NCI-H2227 treated with DMSO at 0.1 percent for 48 hours (cell line): ENCODE measurements at places on chromosomes 13 and 19.

- DNase-seq = no peak
Observed at GRCh38 chr13:50286324-50286723, 271.1 kb downstream of the KCNRG start.

DNA sequence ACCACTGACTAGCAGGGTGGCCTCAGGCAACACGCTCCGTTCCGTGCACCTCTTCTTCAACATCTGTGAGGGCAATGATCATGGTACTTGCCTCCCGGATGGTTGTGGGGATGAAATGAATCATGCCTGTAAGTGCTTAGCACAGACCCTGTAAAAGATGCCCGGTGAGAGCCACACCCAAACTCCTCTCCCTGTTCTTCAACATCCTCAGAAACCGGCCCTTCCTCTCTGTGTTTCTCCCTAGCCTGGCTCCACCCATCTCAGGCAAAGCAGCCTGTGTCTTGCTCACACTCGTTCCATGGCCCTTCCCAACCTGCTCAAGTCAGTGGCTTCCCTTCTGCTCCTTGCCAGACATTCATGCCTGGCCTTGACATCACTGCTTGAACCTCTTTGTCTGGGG is 5.8 kb upstream of the DMKN start:
- no peak for DNase-seq

DNA sequence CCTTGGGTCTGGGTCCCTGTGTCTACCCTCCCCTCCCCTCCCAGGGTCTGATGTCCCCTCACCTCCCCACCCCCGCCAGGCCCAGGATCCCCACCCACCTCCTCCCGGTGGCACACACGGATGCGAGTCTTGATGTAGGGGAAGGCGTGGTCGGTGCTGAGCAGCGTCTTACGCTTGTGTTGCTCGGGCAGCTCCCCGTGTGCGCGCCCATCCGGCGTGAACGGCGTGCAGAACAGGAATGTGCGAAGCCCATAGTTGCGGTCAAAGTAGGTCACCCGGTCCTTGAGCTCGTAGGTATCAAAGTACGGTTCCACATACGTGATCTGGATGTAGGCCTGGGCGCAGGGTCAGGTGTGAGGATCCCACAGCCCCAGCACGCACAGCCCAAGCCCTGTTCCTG is 4.4 kb upstream of the KANK2 start:
- no peak for DNase-seq

GRCh38 chr19:35398570-35398969 is 27.7 kb downstream of the GPR42 start:
- DNase-seq = no peak

- DNase-seq = no peak
Observed at GRCh38 chr13:101763191-101763590, 310.7 kb downstream of the ITGBL1 start.

DNA sequence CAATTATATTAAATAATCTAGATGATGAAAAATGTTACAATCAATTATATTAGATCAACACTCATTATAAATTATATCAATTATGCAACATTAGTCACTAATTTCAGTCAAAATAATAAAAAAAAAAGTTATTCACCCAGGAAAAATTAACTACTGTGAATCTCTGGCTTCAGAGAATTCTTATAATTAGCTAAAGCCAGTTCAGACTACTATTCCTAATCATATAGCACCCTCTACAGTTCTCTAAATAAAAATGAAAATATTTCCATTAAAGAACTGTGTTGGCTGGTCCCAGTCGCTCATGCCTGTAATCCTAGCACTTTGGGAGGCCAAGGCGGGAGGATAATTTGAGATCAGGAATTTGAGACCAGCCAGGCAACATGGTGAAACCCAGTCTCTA is 33.0 kb downstream of the XPO4 start:
- DNase-seq = peak; percentile 1

GRCh38 chr13:59483501-59484145 is 680.1 kb downstream of the DIAPH3 start:
- DNase-seq = no peak

DNA sequence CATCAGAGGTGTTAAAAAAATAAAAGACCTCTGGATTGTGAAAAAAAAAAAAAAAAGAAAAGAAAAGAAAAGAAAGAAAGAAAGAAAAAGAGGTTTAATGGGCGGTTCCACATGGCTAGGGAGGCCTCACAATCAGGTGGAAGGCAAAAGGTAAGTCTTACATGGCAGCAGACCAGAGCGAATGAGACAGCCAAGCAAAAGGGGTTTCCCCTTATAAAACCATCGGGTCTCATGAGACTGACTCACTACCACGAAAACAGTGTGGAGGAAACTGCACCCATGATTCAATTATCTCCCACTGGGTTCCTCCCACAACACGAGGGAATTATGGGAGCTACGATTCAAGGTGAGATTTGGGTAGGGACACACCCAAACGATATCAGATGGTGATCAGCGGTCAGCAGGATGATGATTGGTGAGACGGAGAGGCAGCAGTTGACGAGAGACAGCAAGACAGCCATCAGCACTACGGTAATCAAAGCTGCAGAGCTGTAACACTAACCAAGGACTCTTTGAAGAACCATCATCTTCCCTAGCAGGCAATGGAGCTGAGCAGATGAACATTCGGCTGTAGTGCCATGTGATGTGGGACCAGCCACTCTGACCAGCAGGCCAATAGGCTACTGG is 3.9 kb upstream of the CD209 start:
- DNase-seq = no peak

DNA sequence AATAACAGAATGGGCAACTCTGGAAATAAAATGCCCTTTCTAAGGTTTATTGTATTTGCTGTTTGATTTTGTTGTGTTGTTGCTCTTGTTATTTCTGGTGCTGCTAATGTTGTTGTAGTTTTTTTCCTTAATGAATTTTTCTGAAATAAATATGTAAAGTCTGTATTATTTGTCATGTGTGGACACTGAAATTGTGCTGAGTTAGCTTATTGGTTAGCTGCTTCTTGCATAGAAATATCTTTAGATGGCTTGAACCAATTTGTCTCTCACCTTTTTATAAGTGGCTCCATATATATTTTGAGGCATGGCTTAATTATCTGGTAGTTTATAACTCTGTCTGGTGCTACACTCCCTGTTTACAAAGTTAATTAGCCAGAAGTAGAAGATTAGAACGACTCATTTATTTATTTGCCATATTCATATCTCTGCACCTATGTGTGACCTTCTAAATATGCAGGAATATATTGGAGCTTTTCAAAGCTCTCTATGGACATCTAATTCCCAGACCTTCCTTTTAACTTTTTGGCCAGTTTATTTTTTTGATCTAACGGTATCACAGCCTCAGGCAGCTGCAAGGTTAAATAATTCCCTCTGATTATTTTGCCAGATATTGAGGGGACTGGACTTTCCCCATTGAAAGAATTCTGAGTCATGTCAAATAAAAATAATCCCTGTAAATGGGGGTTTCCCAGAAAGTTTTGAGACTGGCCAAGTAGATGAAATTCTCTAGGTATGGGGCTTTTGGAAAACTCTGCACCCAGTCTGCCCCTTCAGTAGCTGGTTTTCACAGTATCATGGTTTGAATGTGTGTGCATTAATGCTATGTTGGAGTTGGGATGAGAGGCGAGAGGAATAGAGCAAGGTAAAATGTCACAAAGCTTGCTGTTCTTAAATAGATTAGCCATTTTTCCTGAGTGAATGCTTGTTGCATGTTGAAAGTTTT is 1331.7 kb upstream of the MIR17HG start:
- no peak for DNase-seq

GRCh38 chr13:99967498-99967868 is 4.1 kb downstream of the ZIC5 start:
- DNase-seq = no peak
